ENCODE measurements at places on chromosomes 12 and 14.

- DNase-seq, result no peak
Observed at GRCh38 chr14:77302926-77303325, 17.8 kb downstream of the POMT2 start.

DNA sequence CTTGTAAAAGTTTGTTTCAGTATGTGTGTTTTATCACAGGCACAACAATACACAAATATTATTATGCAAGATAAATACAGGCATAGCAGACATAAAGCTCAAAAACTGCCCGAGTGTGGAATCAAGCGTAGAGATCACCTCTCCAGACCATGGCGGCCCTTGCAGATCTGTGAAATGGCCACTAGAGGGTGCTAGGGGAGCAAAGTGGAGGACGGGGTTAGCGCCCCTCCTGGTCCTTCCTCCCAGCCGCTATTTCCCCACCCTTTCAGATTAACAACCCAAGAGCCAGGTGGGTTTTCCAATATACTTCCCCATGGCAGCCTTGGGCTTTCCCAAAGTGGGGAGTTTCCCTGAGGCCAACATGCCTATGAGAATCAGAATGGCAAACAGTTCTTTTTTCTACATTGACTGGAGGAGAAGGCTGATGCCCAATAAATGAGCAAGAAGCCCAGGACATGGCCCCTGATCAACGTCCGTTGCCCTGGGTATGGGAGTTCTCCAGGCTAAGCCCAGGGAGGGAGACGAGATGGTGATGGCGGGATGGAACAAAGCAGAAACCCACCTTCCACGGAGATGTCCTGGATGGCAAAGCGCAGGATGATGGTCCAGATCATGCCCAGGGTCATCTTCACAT is 67.4 kb downstream of the ACTN1 start:
- DNase-seq, result peak; percentile 47

- DNase-seq, result no peak
Observed at GRCh38 chr12:92278378-92278828, 132.8 kb upstream of the BTG1 start.

- no peak for DNase-seq
Observed at GRCh38 chr14:104496095-104496494, 83.5 kb upstream of the C14orf180 start.

- DNase-seq, result no peak
Observed at GRCh38 chr14:68192935-68193334, 373.4 kb downstream of the RAD51B start.

GRCh38 chr14:80206351-80207080 is 4.8 kb downstream of the DIO2 start:
- DNase-seq, result no peak

DNA sequence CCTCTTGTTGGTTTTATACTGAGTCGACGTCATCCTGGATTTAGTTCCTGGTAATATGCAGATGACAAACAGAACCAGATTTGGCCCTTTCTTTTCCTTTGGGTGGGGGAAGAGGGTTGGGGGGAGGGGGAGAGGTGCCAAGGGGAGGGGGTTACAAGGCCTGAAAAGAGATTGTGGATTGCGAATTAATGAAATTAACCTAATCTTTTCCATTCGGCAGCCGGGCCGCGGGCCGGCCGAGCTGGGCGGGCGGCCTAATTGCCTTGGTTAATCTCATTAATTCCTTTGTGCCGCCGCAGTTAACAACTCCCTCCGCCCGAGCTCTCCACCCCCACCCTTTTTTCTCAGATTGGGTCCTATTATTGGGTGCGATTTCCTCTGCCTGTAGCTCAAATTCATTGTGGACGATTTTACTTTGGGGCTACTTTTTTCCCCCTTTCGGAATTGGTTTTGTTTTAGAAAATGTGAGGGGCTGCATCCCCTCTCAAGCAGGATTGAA is 387 bp upstream of the GSC start:
- DNase-seq, result no peak

- no peak for DNase-seq
Observed at GRCh38 chr12:123833830-123834229, 71.7 kb downstream of the DNAH10 start.

DNA sequence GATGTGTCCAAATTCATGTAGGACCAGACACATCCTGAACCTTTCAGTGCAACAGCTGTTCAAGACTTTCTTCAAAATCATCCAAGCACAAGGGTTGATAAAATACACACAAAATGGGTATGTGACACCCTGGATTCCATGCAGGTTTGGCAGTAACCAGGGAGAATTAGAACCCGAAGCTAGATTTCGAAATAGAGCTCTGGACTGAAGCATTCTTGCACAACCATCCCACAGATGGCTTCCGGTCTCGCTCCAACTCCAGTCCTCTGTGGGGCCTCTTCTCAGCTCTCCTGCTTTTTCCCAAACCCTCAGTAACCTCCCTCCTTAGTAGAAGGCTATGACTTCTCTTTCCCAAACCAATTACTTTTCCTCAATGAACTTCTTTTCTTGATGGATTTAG is 171.3 kb downstream of the TTC7B start:
- no peak for DNase-seq

DNA sequence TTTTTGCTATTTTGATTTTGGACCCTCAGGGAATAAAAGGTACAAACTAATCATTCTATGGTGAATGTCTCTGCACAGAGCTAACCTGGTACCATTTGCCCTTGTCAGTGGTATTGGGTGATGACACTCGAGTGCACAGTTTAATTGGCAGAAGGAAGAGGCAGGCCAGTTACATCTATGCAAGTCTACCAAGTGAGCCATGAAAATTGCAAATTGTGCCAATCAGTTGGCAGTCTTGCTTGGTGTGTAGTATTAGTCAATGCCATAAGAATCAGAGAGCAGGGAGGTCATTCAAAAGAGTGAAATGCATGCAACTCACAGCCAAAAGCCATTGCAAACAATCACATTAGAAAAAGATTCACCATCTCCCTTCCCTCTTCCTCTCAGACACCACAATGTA is 479.6 kb downstream of the ADAMTS20 start:
- no peak for DNase-seq

DNA sequence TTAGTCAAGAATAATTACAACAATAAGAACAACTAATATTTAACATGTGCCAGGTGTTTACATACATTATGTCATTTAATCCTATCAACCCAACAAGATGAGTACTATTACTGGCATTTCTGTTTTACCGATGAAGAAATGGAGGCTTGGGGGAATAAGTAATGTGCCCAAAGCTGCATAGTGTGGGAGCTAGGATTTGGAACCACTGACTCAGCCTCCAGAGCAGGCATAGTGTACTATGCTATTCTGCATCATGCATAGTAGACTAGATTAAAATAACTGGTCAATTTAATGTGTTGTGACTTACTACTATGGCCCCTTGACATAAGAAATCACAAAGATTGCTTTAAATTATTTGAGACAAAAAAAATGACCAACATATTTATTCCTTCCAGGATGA is 9.5 kb downstream of the GPR19 start:
- DNase-seq, result no peak

- DNase-seq, result no peak
Observed at GRCh38 chr14:38431156-38431555, 175.3 kb upstream of the CLEC14A start.

GRCh38 chr12:110720516-110720915 is 22.2 kb downstream of the PPP1CC start:
- no peak for DNase-seq

DNA sequence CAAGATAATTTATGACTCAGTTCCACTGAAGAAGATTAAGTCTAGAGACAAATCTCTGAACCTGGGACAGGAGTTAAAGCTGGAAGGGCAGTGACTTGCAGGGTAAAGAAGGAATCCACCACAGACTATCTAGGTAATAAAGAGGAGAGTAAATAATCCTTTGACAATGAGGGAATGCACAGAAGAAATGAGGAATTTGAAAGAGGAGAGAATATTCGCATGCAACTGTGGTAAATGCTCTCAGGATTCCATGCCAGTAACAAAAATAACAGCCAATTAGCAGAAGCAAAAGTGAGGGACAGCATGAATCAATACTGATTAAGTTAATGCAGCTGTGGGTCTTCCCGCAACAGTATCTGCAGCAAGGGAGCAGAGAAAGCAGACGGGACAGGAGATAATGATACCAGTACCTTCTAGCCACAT is 77.0 kb downstream of the KITLG start:
- DNase-seq, result no peak

GRCh38 chr12:2609020-2609419 is 185.8 kb upstream of the FKBP4 start:
- DNase-seq, result no peak

GRCh38 chr14:104040539-104040938 is 45.0 kb upstream of the ASPG start:
- no peak for DNase-seq

GRCh38 chr12:19867970-19868369 is 428.7 kb downstream of the AEBP2 start:
- no peak for DNase-seq

- no peak for DNase-seq
Observed at GRCh38 chr14:74326369-74327152, 21.7 kb upstream of the VRTN start.

GRCh38 chr12:114696443-114697242 is 12.7 kb upstream of the TBX3 start:
- DNase-seq, result no peak

GRCh38 chr12:88746386-88746785 is 166.1 kb upstream of the KITLG start:
- DNase-seq, result no peak

DNA sequence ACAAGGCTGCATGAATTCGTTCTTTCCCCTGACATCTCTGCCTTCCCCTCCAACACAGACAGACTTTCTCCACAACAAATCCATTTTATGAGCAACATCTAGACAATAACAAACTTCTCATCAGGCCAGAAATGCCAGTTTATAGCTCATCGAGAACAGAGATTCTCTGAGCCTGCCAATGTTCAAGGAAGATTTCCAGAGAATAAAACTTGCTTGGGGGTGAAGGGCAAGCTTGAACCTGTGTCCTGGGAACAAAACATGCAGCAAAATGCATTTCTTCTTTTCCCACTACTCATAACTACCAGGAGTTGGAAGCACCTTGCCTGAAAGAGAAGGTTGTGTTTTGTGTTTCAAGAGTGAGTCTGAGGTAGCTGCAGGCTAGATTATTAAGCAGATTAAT is 6.8 kb downstream of the MAP1LC3B2 start:
- no peak for DNase-seq

DNA sequence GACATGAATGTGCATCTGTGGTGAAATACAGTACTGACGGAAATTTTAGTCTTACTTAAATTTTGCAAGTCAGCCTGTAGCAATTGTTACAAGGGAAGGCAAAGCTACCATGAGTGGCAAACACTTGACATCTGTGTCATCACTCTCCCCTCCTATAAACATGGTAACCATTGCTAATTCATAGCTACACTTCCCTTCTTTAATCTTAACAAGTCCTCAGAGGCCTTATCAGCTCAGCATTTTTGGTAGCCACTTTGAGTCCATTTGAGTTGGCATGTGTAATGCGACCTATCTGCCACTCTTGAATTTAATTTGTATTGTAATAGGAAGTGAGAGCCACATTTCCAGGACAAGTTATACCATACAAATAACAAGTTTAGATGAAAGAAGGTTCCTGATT is 218.1 kb downstream of the RMST start:
- no peak for DNase-seq

DNA sequence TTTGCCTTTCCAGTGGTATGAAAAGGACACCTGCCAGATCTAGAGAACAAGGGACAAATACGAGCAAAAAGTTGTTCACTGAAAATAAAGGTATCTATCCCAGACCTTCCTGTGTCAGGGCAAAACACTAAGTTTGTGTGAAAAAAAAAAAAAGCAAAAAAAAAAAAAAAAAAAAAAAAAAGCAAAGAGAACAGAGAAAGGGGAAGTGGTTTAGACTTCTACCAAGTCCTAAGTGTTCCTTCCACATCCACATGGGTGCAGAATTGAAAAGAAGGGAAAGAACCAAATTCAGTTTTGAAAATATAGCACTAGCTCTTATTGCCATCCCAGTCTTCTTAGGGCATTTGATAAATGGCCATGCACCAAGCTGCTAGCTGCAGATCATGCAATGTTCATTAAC is 41.7 kb downstream of the ZCRB1 start:
- DNase-seq, result no peak

DNA sequence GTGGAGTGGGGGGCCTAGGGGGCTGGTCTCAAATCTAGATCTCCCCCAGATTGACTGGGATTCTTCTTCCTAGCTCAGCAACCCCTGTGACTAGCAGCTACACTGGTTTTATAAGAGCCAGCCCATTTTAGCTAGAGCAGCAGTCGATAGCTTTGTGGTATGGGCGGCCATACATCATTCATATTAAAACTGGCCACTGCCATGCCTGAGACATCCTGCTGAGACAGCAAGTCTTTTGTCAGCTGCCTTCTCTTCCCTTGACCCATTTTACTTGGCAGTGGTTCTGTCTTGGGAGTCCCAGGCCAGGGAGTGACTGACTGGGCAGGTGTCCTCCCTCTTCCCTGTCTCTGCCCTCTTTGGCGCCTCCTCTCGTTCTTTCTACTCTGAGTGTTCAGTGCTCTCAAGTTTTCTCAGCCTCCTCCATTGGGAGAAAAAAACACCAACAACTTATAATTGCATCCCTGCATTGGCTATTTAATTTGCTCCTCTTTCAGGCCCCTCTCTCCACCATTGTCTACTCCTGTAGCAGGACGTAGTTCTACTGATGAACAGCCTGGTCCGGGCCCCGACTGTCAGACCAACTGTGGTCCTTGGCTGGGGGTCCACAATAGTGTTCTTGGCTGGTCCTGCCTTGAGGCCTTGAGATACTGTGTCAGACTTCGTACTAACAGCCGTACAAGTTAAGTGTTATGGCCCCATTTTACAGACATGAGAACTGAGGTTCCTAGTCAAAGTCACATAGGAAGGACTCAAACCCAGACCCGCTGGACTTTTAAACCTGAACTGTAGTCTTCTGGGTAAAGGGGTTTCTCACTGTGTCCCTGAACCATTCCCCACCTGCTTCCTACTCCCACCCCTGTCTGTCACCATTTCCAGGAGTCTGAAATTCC is 18.3 kb upstream of the JDP2 start:
- no peak for DNase-seq

DNA sequence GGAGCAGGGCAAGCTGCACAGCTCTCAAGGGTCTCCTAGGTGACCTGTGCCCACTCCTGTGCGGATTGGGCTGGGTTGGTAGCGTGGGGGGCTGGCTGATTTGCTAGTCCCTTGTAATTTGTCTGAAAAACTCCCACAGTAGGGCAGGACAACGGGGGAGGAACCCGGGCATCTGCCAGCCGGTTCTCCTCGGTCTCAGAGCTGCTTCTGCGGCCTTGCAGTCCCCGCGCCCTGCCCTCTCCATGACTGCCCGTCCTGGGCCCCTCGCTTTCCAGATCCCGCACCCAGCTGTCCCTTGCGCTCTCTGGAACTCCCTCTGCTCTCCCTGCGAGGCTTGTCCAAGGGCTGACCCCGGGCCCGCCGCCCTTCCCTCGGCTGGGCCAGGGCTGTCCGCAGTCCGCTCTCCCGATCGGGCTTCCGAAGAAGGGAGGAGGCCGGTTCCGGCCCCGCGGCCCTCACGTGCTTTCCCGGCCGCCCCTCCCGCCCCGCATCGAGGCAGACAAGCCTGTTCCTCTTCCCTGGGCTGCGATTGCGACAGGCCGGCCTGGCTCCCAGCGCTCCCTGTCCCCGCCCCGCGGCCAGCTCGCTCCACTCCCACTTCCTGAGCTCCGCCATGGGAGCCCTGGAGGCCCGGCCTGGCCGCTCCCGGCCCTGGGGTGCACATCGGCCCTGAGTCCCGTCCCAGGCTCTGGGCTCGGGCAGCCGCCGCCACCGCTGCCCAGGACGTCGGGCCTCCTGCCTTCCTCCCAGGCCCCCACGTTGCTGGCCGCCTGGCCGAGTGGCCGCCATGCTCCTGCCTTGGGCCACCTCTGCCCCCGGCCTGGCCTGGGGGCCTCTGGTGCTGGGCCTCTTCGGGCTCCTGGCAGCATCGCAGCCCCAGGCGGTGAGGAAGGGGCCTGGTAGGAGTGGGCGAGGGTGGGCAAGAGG is at the start of gene LTBR:
Gene LTBR, plus strand, starts transcription at position 591 of the 927 bp plus-strand sequence. Its CDS starts 197 bp downstream, at position 788.
- no peak for DNase-seq
